ENCODE measurements at places on chromosomes 11 and 22.

GRCh38 chr11:80779905-80780605 lies 1339.2 kb upstream of the TENM4 start:
- DNase-seq: no peak

- DNase-seq: no peak
Measured at GRCh38 chr22:36546932-36547331, 18.0 kb upstream of the EIF3D start.

DNA sequence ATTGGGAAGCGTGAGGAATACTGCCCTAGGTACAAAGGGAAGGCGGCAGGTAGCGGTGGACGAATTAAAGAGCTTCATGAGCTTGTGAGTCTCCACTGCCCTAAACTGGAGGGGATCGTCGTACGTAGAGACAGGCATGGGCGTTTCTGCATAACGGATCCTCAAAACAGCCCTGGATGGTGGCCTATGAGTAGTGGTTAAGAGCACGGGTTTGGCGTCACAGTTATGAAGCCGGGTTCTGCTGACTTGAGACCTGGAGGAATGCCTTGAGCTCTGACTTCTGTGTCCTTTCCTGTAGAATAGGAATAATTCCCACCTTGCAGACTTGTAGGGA lies 335 bp downstream of the TMEM138 start:
- DNase-seq: no peak

GRCh38 chr11:74490941-74491340 lies 2.6 kb downstream of the LIPT2 start:
- no peak for DNase-seq

DNA sequence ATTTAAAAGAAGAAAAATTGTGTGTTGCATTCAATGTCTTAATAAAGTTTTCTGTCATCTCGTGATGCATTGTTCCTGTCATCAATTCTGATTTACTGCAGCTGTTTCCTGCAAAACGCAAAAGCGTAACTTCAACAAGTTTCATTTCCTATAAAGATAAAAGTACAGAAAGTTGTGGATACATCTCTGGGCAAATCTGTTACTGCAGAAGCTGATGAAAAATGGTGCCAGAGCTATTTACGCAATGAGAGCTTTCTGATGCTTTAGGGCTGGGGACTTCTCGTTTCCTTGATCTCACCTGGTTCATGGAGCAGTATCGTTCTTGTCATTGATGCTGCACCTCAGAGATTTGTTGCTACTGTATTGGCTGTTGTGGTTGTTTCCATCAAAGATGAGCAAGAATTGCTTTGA lies 15.5 kb upstream of the MS4A12 start:
- DNase-seq: no peak

GRCh38 chr11:122107566-122107965 lies 8.4 kb downstream of the BLID start:
- DNase-seq: no peak

- DNase-seq: no peak
Measured at GRCh38 chr22:36955691-36956090, 42.3 kb downstream of the CSF2RB start.

DNA sequence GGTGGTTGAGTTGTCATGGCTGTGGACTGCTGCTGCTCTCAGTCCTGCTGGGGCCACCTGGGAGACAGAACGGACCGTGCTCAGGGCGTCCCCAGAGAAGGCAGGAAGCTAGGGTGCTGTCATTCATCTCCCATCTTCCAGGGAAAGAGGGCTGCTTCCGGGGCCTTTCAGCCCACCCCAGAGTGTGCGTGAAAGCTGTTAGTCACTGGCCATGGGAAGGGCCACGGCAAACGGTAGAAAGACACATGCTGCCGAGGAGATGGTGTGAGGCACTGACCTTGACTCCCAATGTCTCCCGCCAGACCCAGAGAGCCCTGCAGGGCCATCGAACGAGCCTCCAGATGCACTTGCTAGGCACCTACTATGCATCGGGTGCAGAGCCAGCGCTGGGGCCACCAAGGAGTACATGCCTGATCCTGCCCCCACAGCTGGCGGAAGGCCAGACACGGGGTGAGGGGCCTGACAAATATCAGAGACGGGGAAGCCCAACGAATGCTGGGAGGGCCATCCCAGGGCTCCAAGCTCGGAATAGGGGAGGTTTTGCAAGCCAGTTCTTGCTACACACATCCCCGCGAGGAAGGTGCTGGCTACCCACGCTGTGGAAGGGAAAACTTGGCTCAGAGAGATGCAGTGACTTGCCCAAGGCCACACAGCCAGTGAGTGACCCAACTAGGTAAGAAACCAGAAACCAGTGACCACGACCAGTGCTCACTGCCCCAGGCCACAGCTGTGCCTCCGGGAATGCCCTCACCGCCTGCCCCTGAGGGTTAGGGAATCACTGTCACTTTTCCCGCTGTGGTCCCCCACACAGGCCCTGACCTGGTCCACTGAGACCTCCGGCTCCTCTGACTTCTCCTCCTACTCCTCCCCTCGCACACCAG lies 10.1 kb downstream of the RAC2 start:
- peak; percentile 22 for DNase-seq

DNA sequence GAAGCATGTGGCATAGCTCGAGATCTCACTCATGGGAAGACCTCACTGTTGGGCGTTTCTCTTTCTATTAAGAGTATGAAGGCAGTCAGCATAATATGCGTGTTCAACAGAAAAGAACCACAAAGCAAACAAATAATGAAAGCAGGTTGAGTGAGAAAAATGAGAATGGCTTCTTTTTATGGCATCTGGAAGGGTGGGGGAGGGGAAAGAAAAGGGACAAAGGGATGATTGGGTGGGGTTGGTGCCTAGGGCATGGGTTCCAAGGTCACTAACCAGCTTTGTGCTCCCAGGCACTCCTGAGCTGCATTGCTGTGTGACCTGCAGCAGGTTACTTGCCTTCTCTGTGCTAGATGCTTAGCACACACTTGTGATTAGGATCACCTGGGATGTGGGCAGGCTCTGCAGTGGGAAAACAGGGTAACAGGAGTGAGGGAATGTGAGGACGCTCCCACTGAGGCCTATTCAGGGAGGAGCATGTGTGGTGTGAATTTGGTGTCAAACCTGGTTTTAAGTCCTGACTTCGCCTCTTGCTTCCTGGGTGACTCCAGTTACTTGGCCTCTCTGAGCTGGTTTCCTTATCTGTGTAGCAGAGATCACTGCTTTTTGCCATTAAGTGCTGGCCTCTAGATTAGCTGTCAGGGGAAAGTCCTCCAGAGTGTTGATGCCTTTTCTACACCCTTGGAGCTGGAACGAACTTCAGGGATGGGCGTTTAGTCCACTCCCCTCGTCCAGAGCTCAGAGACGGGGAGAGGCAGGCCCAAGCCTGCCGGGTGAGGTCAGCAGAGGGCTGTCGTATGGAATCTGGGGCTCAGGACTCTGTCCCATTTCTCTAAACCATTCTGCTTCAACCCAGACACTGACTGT lies 74.8 kb downstream of the KIAA1671 start:
- no peak for DNase-seq

DNA sequence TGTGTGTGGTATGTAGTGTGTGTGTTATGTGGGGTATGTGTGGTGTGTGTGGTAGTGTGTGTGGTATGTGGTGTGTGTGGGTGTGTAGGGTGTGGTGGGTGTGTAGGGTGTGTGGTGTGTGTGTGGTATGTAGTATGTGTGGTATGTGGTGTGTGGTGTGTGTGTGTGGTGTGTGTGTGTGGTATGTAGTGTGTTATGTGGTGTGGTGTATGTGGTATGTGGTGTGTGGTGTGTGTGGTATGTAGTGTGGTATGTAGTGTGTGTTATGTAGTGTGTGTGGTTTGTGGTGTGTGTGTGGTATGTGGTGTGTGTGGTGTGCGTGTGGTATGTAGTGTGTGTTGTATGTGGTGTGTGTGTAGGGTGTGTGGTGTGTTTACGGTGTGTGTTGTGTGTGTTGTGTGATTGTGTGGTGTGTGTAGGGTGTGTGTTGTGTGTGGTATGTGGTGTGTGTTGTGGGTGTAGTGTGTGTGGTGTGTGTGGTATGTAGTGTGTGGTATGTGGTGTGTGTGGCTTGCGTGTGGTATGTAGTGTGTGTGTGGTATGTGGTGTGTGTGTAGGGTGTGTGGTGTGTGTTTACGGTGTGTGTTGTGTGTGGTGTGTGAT lies 4.2 kb upstream of the PPP6R2 start:
- no peak for DNase-seq

- no peak for DNase-seq
Measured at GRCh38 chr11:122726028-122726427, 70.5 kb downstream of the UBASH3B start.

GRCh38 chr22:47371263-47372090 lies 609.0 kb downstream of the TBC1D22A start:
- DNase-seq: peak; percentile 34

GRCh38 chr11:117426297-117426685 lies 98.6 kb downstream of the CEP164 start:
- peak; percentile 73 for DNase-seq

GRCh38 chr22:25051983-25052710 lies 99.6 kb downstream of the KIAA1671 start:
- no peak for DNase-seq
